Breast epithelium (tissue), 4 donors: ENCODE measurements at places on chromosomes 16 and 17. TPM values are rescaled to one million over a fixed set of nuclear protein-coding genes. Genes with fewer than 3 reads are reported as not detected.

GRCh38 chr17:5282642-5283217 is 646 bp downstream of the RABEP1 start:
- DNase-seq = no peak

- DNase-seq = no peak
Observed at GRCh38 chr17:17790637-17791464, 45.9 kb downstream of the SREBF1 start.

- no peak for DNase-seq
Observed at GRCh38 chr17:2137342-2138098, 82.6 kb downstream of the HIC1 start.

- DNase-seq = no peak
Observed at GRCh38 chr16:51326131-51326856, 175.2 kb upstream of the SALL1 start.

- no peak for DNase-seq
Observed at GRCh38 chr17:74260525-74260850, 13.5 kb upstream of the DNAI2 start.

The CALB2 gene
- 22.2 TPM for total RNA-seq

DNA sequence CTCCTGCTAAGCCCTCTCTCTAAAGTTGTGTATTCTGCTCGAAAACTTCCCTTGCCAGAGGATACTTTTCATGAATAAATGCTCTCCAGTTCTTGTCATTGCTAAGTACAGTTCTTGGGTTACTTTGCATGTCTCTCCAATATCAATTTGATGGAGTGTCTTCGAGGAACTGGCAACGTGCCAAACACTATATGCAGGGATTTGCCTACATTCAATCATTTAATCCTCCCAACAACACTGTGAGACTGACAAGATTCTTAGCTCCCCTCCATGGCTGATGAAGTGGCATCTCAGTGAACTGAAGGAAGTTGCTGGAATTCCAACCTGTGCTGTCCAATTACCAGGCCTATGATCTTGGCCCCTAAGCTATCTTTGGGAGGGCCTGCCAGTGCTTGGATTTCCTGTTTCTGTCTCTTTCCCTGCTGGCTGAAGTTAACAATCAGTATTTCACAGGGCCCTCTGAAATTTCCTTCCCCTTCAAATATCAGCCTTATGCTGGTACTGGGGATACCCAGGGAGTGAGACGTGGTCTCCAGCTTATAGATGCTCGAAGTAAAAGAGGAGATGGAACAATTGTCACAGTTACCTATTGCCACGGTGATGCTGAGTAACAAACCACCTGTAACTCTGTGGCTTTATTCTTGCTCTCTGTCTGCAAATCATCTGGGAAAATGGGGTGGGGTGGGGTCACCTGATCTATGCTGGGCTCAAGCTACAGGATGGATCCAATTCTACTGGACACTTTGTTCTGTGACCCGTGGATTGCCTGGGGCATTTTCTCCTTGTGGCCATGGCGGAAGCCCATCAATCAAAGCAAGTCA is 19.4 kb upstream of the CRISPLD2 start:
- no peak for DNase-seq

DNA sequence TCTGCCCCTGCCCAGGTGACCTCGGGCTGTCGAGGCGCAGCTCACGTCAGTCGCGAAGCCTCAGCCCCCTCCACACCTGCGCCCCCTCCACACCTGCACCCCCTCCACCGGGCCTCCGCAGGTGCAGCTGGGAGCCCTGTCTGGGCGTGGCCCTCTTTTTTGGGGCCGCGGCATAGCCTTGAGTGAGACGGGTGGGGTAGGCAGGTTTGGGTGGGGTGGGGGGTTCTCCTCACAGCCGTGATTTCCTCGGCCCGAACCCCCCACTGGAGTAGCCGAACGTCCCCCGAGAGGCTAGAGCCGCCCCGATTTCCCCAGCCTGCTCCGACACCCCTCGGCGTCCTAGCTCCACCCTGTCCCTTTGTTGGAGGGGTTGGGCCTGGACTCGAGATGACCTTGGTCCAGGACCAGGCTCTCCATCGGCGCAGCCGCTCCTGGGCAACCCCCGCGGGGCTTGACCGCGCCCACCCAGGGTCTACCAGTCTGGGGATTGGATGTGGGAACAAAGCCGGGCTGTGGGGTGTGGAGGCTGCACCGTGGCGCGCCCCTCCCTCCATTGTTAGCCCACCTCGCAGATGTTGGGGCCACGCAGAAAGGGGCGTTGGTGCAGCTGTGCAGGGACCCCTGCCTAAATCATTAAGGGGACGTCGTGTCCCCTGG is 626 bp downstream of the TUBB3 start:
- no peak for DNase-seq
